ENCODE measurements at places on chromosomes 5 and 9.

- DNase-seq: no peak
Observed at GRCh38 chr9:121404906-121405305, 34.9 kb upstream of the STOM start.

GRCh38 chr5:153968761-153969562, 69.7 kb downstream of the FAM114A2 start:
- no peak for DNase-seq

DNA sequence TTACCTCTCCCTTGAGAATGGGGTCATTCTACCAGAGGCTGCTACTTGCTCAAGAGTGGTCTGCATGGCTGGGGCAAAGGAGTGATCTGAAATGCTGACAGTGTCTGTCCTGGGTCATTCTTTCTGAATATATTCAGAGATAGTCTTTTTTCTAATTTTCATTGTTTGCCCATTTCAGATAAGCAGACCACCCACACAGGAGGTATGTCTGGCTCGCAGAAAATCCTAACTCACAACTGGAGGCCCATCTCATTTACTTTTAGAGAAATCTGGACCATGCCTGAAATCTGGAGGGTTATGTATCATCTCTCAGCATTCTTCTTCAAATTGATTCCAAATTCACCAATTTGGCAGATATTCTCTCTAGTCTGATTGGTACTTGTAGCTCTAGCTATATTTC, 227.6 kb downstream of the SEC61B start:
- DNase-seq: no peak

DNA sequence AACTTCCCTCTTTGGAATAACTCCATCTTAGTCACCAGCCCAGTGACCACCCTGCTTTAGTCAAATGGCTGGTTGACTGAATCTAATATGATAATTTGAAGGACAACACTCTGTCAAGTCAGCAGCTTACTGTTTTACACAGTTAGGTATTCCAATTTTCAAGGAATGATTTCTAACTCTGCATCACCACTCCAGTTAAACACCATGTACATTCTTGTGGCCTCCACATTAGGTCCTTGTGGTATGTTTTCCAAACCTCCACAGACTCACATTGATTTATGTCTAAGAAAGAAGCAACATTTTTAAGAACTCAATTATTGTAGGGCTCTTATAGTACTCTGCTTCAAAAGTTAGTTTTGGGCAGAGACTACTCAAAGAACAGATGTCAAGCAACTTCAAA, 110.7 kb downstream of the TLE1 start:
- no peak for DNase-seq

DNA sequence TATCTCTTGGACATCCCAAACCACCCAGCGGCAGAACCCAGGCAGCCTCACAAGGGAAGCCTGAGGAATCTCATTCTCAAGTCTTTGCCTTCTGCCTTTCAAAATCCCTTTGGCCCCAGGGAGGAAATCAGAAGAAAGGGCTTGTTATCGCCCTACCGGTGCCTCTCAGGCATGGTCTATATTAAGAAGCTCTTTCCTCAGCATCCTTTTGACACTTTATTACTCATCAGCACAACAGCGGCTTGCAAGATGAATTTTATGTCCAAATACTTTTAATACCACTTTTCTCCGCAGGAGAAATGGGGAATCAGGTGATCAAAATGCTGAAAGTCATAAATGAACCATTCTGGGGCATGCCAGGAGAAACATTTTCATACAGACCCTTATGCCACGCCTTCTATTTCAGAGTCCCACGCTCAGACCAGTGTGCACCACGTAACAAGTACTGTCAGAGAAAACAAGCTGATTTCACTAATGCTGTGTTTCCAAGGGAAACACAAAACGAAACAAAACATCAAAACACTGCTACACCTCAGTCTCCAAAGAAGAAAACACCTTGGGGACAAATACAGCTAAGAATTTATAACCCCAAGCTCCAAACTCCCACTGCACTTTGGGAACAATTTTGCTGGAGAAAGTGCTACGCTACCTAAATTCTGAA, 30.0 kb downstream of the RAPGEF1 start:
- DNase-seq: no peak

GRCh38 chr9:135016037-135016640, 71.3 kb upstream of the OLFM1 start:
- peak; percentile 53 for DNase-seq

GRCh38 chr5:129656952-129657351, 90.9 kb upstream of the MINAR2 start:
- no peak for DNase-seq

DNA sequence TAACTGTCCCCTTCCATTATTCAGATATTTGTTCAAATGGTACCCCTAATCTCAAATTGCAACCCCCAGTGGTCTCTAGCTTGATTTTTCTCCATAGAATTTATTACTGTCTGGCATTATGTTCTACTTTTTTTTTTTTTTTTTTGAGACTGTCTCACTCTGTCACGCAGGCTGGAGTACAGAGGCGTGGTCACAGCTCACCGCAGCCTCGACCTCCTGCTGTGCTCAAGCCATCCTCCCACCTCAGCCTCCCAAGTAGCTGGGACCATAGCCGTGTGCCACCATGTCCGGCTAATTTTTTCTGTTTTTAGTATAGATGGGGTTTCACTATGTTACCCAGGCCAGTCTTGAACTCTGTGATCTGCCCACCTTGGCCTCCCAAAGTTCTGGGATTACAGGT, 2.0 kb upstream of the REEP5 start:
- DNase-seq: no peak

- DNase-seq: no peak
Observed at GRCh38 chr5:60497706-60498500, 202.1 kb downstream of the DEPDC1B start.

GRCh38 chr5:125987677-125988255, 435.4 kb upstream of the GRAMD2B start:
- DNase-seq: no peak

DNA sequence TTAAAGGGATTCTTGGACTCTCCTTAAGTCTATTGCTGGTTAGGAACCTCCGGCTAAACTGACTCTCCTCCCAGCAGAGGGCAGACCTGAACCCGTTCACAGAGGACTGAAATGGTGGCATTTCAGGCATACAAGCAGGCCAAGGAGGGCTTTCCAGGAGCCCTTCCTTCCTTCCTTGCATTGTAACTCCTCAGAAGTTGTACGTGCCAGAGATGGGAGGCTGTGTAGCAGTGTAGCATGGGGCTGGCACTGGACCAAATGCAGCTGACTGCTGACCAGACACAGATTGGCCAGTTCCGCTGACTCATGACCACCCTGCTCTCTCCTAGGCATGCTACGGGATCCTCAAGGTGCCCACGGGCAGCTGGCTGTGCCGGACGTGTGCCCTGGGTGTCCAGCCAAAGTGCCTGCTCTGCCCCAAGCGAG, 36.4 kb downstream of the JADE2 start:
- DNase-seq: no peak

- no peak for DNase-seq
Observed at GRCh38 chr9:76530458-76531110, 71.6 kb downstream of the GCNT1 start.

GRCh38 chr5:138978080-138978479, 102.9 kb upstream of the LRRTM2 start:
- DNase-seq: no peak

DNA sequence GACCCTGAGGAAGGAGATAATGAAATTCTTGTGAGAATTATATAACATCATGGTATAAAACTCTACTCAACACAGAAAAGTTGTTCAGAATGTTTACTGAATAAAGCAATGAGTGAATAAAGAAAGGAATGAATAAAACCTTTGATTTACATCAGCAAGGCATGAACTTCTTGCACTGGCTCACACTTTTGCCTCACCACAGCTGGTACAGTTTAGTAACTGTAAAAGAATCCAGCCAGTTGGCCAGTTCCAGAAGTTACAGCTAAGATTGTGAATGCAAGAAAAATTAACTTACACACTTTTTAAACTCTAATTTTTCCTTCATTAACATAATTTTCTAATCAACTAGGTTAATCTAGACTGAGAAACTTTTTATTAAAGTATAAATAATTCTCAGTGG, 490.9 kb downstream of the NFIB start:
- no peak for DNase-seq

DNA sequence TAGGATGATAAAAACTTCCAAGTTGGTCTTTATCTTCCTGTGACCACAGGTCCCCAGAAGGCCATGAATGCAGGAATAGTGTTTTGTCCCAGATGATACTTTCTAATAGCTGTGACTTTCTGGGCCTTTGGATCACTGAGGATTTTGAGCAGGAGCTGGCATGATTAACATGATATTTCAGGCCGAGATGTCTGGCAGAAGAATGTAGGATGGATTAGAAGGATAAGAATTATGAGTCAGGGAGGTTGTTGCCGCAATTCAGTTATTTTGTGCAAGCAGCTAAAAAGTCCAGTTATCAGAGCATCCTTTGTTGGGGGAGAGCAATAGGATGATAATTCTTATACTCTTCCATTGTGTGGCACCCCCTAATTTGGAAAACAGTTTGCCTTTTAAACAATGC, 189.7 kb downstream of the PSAT1 start:
- DNase-seq: no peak

DNA sequence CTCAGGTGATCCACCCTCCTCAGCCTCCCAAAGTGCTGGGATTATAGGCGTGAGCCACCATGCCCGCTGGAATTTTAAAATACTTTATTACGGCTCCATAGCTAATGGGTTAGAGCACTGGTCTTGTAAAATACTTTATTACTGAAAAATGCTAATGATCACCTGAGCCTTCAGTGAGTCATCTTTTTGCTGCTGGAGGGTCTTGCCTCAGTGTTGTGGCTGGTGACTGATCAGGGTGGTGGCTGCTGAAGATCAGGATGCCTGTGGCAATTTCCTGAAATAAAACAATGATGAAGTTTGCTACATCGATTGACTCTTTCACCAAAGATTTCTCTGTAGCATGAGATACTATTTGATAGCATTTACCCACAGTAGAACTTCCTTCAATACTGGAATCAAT, 26.0 kb upstream of the GNE start:
- DNase-seq: no peak

- no peak for DNase-seq
Observed at GRCh38 chr5:149581192-149581861, at the start of gene ARHGEF37. Gene ARHGEF37 (plus strand): TSS chr5:149581498. CDS start chr5:149597770, 16,272 bp downstream.

DNA sequence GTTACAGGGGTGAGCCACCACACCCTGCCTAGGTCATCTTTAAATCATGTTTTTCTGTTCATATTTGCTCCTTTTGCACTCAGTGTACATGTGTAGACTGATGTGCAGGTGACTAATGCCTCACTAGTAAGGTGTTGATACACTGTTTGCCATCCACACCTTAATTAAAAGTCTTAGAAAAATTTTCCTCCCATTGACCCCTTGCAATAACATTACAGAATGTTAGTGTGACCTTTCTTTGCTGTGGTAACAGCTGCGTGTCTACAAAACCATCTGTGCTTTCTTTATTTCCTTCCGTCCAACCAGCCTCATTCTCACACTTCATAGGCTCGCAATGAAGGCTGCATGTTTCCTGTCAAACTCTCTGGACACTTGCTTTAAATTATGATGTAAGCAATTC, 6.6 kb upstream of the CEMIP2 start:
- DNase-seq: no peak

GRCh38 chr9:25537808-25538207, 140.4 kb downstream of the TUSC1 start:
- DNase-seq: no peak

DNA sequence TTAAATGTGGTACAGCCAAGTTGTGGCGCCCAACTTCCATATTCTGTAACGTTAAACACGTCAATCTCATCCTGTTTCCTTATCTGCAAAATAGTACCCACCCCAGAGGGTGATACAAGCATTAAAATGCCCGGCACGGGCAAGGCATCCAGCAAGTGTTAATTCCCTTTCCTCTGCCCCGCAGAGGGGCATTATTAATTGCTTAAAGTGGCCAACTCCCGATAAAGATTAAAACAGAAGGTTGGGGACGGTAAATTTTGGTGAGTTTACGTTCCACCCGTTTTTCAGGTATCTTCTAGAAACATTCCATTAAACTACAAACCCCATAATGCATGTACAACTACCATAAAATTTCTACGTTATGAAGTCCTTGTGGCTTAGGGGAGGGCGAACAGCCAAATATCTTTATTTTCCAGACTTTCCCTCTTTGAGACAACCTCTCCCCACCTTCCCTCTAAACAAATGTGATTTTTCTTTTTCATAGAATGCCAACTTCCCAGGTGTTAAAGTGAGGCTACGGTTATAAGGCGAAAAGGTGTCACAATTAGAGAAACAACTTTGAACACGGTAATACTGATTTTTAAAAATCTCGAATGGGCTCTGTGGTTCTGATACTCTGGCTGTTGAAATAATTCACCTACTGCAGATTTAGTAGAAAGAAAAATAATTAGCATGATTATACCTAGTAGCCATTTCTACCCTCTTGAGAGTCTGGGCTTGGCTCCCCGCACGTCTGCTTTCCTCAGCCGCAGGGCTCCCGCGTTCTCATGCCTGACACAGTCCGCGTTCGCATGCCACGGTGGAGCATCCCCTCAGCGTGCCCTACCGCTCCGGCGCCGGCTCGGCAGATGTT, 1.2 kb upstream of the GPBP1 start:
- DNase-seq: no peak

DNA sequence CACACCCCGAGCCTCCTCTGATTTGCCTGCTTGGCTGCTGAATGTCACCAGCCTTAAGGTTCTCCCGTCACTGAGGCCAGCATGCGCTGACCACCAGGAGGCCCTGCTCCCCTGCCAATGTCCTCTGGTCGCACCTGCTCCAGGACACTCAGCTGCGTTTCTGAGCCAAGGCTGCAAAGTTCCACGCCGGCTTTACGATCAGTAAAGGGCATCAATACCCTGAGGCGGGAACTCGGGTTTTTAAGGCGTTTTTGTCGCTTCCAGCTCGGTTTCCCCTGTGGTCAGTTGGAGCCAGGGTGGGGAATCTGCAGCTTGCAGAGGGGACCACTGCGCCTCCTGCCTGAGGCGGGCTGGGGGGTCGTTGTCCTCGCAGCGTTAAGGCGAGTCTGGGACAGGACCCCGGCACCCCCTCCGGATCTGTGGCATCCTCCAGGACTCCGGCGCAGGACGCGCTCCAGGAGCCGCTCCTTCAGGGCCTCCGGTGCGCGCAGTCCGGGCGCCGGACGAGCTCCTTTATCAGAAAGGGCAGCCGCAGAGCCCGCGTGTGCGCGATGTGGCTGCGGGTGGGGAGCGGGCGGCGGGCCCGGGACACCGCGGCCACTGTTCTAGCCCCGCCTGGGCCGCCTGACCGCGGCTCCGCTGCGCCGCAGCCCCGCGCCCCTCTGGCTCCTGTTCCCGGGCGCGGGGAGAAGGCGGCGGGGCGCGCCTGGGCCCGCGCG, 24.1 kb upstream of the FLT4 start:
- DNase-seq: no peak

DNA sequence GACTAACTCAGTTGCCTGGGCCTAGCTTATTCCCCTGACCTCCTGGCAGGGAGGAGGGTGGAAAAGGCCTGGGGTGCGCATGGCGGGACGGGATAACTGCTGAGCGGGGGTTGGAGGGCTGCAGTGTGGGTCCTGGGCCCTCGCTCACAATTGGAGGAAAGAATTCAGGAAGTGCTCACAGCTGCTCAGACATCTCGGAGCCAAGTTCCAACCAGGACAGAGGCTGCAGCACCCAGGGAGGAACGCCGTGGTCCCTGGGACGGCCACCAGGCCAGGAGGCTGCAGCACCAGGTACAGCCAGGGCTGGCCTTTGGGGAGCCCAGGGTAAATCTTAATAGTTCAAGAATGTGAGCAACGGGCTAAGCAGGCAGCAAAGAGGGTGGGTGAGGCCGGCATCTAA, at the start of gene SPAAR:
Gene SPAAR (plus strand): TSS at position 217 of the 400 bp plus-strand sequence. CDS start 974 bp downstream, outside the sequence.
- DNase-seq: no peak

- DNase-seq: no peak
Observed at GRCh38 chr9:104984121-104984520, 56.2 kb upstream of the ABCA1 start.

- no peak for DNase-seq
Observed at GRCh38 chr9:85510830-85511504, 230.8 kb downstream of the AGTPBP1 start.
